Esophagus squamous epithelium (tissue), 5 donors: ENCODE measurements at places on chromosomes 3 and 15. TPM values are rescaled to one million over a fixed set of nuclear protein-coding genes. Genes with fewer than 3 reads are reported as not detected.

TRIM42 gene
- total RNA-seq: not detected

LEKR1 gene
- not detected for total RNA-seq

GRCh38 chr15:24678485-24678884 is 2.9 kb downstream of the NPAP1 start:
- no peak for DNase-seq

GRCh38 chr3:134406331-134407238 is 32.3 kb upstream of the AMOTL2 start:
- DNase-seq: no peak

DNA sequence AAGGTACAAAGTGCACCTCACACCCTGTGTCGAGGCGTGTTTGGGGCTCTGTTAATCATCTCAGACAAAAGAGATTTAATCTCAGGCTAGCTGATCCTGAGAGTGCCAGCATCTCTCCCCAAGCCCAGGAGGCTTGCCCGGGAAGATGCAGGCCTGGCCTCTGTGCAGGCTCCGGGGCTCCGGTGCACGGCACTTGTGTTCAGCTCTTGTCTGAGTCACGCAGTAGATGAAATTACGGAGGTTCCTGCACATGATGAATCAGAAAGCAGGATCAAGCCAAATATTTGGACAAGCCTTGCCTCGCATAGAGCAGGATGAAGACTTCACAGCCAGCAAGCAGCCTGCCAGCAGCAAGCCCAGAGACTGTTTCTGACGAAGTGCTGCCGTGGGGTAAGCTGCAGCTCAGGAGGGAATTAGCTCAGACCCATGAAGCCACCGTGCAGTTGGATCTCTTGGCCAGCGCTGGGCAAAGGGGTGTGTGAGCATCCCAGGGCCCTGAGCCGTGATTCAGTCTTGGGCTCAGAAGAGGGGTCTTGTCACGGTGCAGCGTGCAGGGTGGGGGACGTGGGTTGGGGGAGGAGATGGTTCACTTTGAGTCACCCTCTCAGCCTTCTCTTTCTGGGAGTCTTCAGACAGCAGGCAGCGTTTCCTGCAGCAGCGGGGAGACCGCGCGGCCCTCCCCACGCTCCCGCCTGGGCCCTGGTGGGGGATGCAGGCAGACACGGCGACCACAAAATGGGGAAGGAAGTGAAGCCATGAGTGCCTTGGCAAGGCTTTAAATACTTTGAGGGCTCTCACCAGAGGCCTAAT is 89.2 kb upstream of the MEF2A start:
- DNase-seq: no peak
